Pons (tissue), 1 donor: ENCODE measurements at places on chromosomes 6 and 20.

- no peak for DNase-seq
Measured at GRCh38 chr6:158142789-158143188, 25.3 kb downstream of the SERAC1 start.

GRCh38 chr6:126227833-126228702 is 111.8 kb upstream of the CENPW start:
- no peak for DNase-seq

DNA sequence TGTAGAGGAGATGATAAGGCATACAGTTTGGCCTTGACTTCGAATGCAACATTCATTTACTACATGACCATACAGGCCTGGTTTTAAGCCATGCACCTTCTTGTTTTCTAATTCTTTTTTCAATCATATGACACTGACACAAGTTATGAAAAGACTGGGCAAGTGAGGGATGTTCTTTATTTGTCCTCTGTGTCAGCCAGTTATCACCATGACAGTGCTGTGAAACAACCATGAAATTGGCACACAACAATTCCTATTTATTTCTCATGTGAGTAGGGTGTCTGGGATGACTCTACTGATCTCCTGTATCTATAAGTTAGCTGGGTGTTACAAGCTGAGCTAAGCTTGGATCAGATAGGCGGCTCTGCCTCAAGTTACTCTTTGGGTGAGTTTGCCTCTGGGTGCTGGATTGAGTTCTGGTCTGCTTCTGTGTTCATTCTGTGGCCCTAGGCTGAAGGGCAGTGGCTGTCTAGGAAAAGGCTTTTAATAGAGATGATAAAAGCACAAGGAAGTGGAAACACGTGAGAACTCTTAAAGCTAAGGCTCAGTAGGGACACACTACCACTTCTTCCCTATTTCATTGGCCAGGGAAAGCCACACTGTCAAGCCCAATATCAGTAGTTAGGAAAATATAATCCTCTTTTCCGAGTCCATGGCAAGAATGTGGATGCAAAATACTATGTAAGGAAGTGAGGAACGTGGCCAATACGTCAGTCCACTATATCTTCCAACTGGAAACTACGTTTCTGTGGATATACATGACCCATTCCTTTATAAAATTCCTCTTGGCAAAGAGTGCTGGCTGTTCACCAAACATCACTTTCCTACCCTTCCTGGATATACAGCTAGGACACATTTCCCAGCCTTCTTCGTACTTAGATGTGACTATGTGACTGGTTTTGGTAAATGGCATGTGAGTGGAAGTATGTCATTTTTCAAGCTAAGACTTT is 126.2 kb upstream of the RNF24 start:
- no peak for DNase-seq

GRCh38 chr20:15951658-15952057 is 621.6 kb downstream of the KIF16B start:
- DNase-seq, result no peak

- DNase-seq, result no peak
Measured at GRCh38 chr6:35487658-35488516, 9.0 kb downstream of the TEAD3 start.

- DNase-seq, result no peak
Measured at GRCh38 chr6:5059036-5059896, 25.9 kb upstream of the PPP1R3G start.

GRCh38 chr6:40307712-40308111 is 279.5 kb downstream of the LRFN2 start:
- no peak for DNase-seq

DNA sequence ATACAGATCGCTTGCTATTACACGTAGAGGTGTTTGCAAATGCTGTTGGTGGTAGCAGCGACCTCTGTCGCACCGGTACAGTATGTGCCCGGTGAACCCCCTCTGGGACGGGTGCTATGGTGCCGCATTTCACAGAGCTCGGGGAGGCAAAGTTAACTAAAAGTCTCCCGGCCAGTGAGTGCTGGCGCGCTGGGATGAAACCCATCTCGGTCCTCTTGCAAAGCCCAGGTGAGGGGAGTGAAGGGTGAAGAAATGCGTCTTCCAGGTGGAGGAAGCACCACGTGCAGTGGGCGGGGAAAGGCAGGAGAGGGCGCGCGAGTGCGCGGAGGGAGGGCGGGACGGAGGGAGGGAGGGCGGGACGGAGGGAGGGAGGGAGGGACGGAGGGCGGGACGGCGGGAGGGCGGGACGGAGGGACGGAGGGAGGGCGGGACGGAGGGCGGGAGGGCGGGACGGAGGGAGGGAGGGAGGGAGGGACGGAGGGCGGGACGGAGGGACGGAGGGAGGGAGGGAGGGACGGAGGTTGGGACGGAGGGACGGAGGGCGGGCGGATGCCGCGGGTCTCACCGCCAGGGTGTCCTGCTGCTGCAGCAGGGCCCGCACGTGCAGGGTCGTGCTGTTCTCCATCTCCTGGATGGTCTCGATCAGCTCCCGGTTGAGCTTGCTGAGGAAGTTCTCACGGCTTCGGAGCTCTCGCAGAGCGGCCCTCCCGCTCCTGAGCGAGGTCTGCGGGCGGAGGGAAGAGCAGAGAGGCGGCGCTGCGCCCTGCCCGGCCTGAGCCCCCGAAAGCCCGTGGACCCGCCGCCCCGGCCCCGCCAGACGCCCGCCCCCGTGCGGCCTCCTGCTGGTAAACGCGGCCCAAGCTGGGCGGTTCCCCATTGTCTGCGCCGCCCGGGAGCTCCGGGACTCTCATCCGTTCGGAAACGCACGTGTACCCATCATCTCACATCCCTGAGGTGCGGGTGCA is 11.7 kb downstream of the C20orf96 start:
- DNase-seq, result no peak

GRCh38 chr20:13458860-13459451 is 179.8 kb downstream of the TASP1 start:
- DNase-seq, result peak; percentile 20

GRCh38 chr20:23081263-23081819 is 4.8 kb downstream of the CD93 start:
- no peak for DNase-seq

DNA sequence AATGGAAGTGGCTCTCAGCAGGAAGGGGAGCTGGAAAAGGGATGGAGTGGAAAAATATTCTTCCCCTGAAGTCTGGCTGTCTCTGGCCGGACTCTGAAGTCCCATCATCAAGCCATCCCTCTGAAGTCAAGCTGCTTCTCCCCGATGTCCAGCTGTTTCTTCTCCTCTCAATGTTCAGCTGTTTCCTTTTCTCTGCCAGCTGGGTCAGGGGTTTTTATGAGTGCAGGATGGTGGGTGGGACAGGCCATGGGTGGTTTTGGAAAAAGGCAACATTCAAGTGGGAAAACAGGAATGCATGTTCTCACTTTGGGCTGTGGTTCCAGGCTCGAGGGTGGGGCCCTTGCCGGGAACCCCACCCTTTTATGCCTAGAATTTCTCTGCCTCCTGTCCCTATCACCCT is 48.4 kb upstream of the FAM184A start:
- no peak for DNase-seq

GRCh38 chr6:150667977-150668716 is 68.5 kb downstream of the PLEKHG1 start:
- DNase-seq, result peak; percentile 68

- no peak for DNase-seq
Measured at GRCh38 chr6:128150376-128150775, 249.5 kb upstream of the THEMIS start.

- peak; percentile 62 for DNase-seq
Measured at GRCh38 chr20:57628047-57628961, 8.1 kb upstream of the ZBP1 start.

GRCh38 chr6:20092071-20092566 is 120.2 kb downstream of the MBOAT1 start:
- peak; percentile 83 for DNase-seq

DNA sequence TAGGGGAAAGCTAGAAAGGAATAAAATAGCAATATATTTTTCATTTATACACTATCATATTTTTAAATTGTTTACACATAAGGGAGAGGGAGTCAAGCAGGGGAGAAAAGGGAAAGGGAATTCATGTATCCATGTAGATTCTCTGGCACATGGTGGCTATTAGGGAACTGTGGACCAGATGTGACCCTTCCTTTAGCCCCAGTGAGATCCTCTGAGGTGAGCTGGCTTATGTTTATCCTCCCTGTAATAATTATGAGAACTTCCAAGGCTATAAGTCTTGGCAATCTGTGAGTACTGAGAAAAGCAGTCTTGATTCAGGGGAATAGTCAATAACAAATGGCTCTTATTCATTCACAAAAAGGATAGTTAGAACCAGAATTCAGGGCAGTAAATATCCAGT is 42.6 kb downstream of the TSBP1 start:
- DNase-seq, result no peak

DNA sequence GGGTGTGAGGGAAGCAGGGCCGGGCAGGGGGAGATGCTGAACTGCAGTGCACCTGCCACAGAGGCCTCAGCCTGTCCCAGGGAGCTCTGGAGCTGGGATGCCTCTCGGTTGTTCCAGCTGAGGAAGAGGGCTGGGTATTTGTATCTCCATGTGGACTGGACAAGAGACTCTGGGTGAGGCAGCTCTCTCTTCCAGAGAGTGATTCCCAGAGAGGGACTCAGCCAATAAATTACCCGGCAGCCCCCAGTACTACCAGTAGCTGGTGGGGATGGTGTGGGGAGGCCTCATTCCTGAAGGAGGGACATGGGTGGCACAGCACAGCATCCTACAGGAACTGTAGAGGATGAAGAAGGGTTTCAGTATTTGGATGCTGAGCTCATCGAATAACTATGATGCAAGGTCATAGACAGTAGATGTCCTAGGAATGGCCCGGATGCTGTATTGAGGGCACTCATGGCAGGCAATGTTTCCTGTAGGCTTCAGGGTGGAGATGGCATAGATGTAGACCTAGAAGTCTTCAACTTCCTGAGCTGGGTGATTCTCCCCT is 1.4 kb downstream of the FGD2 start:
- no peak for DNase-seq

- DNase-seq, result no peak
Measured at GRCh38 chr6:42498473-42499128, 46.9 kb upstream of the TRERF1 start.

DNA sequence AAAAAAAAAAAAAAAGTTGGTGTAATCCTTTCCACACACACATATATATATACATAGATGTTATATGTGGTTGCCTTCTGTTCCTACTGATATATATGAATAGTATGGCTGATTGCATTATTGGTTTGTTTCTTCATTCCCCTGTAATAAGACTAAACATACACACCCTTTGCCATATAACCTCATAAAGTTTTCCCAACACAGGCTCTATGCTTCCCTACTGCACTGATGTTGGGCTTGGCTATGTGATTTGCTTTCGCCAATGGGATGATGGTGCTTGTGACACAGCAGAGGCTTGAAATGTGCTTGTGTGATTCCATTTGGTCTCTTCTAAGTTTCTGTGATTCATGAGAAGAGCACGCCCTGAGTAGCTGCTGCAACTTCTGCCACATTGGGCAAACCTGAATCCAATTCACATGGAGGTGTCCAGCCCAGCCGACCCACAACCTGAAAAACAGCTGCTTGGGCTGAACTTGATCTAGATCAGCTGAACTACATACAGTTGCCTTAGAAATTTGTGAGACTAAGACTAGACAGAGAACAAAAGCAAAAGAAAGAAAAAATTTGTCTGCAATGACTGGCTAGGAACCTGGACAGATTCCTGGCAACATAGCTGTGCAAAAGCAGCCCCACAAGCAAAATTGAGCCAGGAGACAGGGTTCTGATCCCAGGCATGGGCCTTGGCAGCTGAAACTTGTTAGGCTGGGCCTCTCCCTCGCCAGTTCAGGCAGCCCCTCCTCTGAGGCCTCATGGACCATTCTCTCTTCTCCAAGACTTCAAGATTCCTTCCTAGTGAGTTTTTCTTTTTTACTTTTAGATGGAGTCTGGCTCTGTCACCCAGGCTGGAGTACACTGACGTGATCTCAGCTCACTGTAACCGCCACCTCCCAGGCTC is 13.4 kb upstream of the TBC1D20 start:
- DNase-seq, result no peak

DNA sequence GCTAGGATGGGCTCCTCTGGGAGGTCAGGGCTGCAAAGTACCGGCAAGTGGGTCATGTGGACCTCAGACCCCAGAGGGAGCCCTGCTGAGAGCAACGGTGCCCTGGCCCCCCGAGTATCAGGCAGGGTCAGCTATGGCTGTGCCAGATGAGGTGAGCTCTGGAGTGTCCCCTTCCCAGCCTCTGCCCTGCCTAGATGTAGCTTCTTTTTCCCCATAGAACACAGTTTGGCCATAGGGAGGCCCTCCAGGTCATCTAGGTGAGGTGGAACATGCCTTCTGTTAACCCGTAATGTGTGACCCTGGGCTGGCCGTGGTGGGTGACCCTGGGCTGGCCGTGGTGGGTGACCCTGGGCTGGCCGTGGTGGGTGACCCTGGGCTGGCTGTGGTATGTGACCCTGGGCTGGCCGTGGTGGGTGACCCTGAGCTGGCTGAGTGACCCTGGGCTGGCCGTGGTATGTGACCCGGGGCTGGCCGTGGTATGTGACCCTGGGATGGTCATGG is 21.2 kb upstream of the PCMTD2 start:
- DNase-seq, result no peak

DNA sequence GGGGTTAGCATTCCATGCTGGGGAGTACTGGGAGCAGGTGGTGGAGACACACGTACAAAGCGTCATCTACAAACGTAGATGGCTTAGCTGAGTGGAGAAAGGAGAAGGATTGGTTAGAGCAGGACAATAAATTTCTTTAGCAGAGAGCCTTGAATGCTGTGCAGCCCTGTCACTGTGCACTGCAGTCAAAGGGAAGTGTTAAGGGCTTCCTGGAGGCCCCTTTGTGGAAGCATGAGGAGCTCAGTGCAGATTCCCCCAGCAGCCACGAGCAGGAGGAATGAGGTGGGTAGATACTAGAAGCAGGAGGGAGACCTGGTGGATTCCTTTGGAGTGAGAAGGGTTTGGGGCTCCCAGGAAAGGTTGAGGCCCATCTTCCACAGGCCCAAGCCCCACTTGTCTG is 6.1 kb upstream of the TREML4 start:
- DNase-seq, result no peak

- DNase-seq, result no peak
Measured at GRCh38 chr6:115276881-115277565, 783.7 kb downstream of the FRK start.

GRCh38 chr6:68994521-68994920 is 359.4 kb downstream of the ADGRB3 start:
- DNase-seq, result no peak

- DNase-seq, result no peak
Measured at GRCh38 chr20:46857061-46857831, 37.4 kb upstream of the EYA2 start.

DNA sequence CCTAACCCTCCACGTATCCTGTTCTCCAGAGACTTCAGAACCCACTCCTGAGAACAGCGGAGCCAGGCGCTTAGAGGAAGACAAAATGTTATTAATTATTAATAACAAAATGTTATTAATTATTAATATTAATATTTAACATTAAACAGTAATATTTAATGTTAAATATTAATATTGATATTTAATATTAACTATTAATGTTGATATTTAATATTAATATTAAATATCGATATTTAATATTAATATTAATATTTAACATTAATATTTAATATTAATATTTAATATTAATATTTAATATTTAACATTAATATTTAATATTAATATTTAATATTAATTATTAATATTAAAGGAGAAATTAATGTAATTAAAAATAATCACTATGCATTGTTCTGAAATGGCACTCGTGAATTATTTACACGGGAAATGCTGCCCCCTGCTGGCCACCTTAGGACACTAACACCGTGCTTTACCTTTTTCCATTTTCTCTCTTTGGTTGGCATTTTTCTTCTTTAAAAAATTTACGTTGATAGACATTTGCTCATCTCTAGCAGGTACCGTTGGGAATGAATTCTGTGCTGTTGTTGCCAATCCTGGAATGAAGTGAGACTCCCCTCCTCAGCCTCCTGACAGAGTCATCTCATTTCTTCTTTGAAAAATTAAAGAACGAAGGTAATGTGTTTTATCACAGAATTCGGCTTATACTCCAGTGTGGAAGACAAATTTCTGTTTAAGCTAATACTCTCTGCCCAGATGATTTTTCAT is 7.5 kb upstream of the GGTLC1 start:
- DNase-seq, result peak; percentile 24
